Mesothelial cell of epicardium (in vitro differentiated cells): ENCODE measurements at places on chromosomes 2 and 18.
A peak's percentile ranks its signal among the peaks of the same experiment; 100 is the strongest.

- H3K4me1 ChIP-seq = no peaks in the 10 kb centered on the region
- peaks cover 3% of the 10 kb centered on the region for H3K36me3 ChIP-seq
- H3K4me3 ChIP-seq = no peak overlapping the region
- H3K27me3 ChIP-seq = peaks cover 55% of the 10 kb centered on the region
- H3K27ac ChIP-seq = no peak overlapping the region
These were observed 8.7 kb downstream of the CNRIP1 start for GRCh38 chr2:68311033-68311432.

GRCh38 chr18:23540867-23541266 lies 37.6 kb downstream of the RMC1 start:
- no peaks in the 10 kb centered on the region for H3K27me3 ChIP-seq
- peak overlapping the region; percentile 81 for H3K27ac ChIP-seq

- DNase-seq = no peak
- no peaks in the 10 kb centered on the region for H3K4me1 ChIP-seq
- no peaks in the 10 kb centered on the region for H3K27me3 ChIP-seq
- no peak overlapping the region for H3K27ac ChIP-seq
- H3K4me3 ChIP-seq = no peak overlapping the region
These were observed 234.0 kb upstream of the MGAT5 start for GRCh38 chr2:134019871-134020270.

DNA sequence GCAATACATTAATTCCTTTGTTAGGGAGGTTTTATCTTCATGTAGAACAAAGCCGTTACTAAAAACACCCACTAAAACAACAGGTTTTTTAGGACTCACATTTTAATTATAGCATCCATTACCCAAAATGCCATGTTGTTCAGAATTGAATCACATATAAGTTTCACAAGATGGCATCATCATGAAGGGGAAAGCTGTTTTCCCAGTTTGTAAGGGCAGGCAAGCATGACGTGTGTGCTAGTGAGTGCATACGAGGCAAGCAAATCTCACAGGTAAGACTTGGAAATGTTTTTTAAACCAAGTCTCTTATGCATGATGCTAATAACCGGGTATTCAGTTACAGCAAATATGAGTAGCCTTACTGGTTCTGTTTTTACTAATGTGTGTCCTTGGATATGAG lies 111.8 kb upstream of the NFATC1 start:
- no peak overlapping the region for H3K27ac ChIP-seq
- no peaks in the 10 kb centered on the region for H3K27me3 ChIP-seq
- H3K4me1 ChIP-seq = no peaks in the 10 kb centered on the region
- peaks cover 10% of the 10 kb centered on the region for H3K36me3 ChIP-seq
- DNase-seq = no peak
- H3K4me3 ChIP-seq = no peak overlapping the region

- peak overlapping the region; percentile 97 for H3K27ac ChIP-seq
- no peak for DNase-seq
- H3K4me3 ChIP-seq = peak overlapping the region; percentile 93
- H3K36me3 ChIP-seq = no peaks in the 10 kb centered on the region
- H3K27me3 ChIP-seq = no peaks in the 10 kb centered on the region
These were observed 1.4 kb downstream of the ASB3 start for GRCh38 chr2:53785366-53785765.

DNA sequence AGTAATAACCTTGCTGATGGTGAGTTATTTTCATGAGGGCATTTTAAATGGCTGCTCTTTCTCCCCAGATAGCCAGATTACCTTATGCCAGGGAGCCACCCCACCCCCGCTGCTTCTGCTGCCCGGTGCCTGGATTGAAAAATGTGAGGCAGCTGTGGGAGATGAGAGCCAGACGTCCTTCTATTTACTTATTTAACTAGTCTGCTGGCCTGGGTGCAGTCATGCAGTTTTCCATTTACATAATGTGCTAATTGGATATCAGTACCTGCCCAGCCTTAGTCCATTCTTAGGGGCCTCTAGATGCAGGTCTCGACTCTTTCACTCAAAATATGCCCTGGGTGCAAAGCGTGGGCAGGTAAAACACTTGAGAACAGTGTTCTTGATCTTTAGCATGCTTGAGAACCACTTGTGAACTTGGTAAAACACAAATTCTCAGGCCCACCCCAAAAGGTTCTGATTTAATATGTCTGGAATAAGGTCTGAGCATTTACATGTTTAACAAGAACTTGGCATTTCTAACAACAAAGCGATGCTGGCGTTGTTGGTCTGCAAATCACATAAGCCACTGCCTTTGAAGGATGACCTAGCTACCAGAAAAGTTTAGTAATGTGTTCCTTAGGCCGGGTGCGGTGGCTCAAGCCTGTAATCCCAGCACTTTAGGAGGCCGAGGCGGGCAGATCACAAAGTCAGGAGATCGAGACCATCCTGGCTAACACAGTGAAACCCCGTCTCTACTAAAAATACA lies 154.3 kb downstream of the NRP2 start:
- no peak overlapping the region for H3K4me3 ChIP-seq
- H3K36me3 ChIP-seq = peaks cover 5% of the 10 kb centered on the region
- no peak overlapping the region for H3K27ac ChIP-seq
- DNase-seq = no peak
- H3K4me1 ChIP-seq = peaks cover 38% of the 10 kb centered on the region

- DNase-seq = no peak
- no peak overlapping the region for H3K27ac ChIP-seq
- H3K4me3 ChIP-seq = no peak overlapping the region
- peaks cover 15% of the 10 kb centered on the region for H3K36me3 ChIP-seq
- peaks cover 18% of the 10 kb centered on the region for H3K4me1 ChIP-seq
These were observed 186.1 kb downstream of the CTIF start for GRCh38 chr18:48724939-48725338.

DNA sequence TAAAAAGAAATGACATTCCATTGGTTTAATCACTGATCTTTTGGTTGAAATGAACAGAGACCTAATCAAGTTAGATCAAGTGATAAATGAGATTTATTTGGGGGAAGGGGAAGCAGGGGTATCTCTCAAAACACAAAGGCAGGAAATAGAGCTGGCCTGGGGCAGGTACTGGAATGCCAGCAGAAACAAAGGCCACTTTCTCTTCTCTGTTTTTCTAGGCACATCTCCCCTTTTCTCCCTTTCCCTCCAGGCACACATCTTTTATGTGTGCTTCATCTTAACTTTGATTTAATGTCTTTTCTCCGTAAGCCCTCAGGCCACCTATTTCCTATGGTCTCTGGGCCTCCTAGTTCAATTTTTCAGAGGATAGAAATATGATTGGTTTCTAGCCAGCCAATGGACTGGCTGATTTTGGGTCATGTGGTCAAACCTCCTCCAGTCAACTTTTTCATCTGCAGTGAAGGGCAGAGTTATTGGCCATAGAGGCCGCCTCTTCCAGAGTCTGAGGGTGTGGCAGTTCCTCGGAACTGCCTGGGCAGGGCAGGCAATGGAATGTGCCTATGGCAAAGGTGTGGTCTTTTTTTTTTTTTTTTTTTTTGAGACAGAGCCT lies 58.9 kb upstream of the FAM136A start:
- no peak for DNase-seq
- no peak overlapping the region for H3K27ac ChIP-seq
- H3K4me1 ChIP-seq = no peaks in the 10 kb centered on the region
- H3K4me3 ChIP-seq = no peak overlapping the region

GRCh38 chr2:195238826-195239225 lies 418.2 kb upstream of the SLC39A10 start:
- peaks cover 5% of the 10 kb centered on the region for H3K4me1 ChIP-seq
- H3K27ac ChIP-seq = no peak overlapping the region
- H3K27me3 ChIP-seq = no peaks in the 10 kb centered on the region

DNA sequence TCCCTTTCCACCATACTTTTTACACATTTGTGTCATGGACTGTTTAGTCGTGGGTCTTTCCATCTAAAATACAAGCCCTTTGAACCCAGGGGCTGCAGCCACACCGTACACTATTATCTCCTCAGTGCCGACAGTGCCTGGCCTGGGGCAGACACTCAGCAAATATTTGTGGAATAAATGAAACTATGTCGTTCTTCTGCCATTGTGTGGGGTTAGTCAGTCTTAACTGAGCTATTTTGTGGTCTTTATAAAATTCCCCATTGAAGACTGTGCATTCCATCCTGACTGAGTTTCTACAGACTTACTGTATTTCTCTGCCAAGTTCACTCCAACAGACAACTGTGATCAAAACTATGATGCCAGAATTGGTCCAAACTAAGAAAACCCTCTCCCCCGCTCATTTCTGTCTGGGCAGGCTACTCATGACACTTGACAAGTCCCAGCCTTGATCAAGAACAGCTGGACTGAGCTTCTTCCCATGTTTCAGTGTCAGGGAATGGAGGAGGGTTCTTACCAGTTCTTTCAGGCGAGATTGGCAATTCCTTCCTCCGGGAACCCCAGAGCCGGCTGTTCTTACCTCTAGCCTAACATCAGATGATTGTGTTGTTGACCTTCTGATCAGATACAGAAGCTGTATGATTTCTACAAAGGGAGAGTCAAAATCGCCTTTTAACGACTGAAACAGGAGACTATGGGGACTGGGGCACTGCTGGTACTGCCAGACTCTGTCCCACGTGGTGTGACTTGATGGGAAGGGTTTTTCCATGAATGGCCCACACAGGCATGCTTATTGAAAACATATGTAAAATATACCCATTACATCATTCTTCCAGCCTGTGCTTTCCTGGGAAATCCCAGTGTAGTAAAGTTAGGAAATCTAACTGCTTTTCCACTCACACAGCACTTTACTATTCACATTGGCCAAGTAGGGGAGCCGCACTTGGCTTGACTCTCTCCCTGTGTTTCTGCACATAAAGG lies 77.4 kb upstream of the NPAS2 start:
- H3K4me1 ChIP-seq = peaks cover 8% of the 10 kb centered on the region
- no peaks in the 10 kb centered on the region for H3K36me3 ChIP-seq
- H3K27ac ChIP-seq = peak overlapping the region; percentile 93
- no peak for DNase-seq
- peaks cover 15% of the 10 kb centered on the region for H3K27me3 ChIP-seq

DNA sequence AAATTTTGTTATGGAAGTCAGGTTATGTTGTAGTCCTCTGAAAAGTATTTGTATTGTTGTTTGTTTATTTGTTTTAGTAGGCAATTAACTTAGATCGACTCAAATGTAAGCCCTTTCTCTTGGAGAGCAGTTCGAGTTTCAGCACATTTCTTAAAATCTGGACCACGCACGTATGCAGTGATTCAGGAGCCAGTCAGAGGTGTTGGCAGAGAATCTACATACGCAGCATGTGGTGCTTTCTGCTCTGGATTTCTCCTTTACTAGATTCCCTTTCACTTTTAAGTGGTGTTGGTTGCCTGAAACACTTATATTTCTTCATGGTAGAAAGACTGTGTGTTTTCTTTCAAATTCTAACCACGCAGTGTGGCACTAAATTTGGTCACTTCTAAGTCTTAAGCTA lies 773.9 kb upstream of the LRATD1 start:
- no peaks in the 10 kb centered on the region for H3K4me1 ChIP-seq
- no peak overlapping the region for H3K4me3 ChIP-seq

DNA sequence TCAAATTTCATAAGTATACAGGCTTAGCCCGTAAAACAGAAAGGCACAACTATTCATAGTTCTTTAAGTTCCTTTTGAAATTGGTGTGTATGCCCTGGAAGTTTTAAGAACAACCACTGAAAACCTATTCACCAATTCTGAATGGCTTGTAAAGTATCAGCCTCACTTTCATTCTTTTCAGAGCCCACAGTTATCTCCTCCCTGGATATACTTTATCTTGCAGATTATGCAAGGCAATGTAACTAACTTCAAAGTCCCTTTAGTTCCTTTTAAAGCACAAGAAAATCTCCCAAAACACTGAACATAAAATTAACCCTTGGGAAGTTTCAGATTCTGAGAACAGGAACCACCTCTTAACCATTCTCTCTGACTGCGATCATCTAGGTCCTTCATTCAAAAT lies 1.1 kb downstream of the STRN start:
- H3K4me3 ChIP-seq = peak overlapping the region; percentile 96
- H3K27me3 ChIP-seq = no peaks in the 10 kb centered on the region
- DNase-seq = no peak
- peaks cover 60% of the 10 kb centered on the region for H3K4me1 ChIP-seq

DNA sequence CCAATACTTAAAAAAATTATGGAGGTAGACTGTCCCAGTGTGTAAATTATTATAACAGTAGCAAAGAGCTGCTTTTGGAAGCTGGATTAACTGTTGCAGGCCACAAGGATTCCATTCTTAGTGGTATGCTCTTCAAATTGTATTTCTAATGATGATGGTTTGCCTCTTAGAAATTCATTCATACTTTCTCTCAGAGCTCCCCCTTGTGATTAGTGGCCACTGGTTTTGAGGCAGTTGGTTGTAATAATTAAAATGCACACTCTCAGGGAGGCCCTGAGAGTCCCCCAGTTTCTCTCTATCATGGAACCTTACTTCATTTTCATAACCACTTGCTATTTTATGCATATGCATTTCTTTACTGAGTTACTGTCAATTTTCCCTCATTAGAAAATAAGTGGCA lies 122.5 kb downstream of the PLA2R1 start:
- peaks cover 2% of the 10 kb centered on the region for H3K4me1 ChIP-seq
- no peak overlapping the region for H3K27ac ChIP-seq

GRCh38 chr18:35141077-35141476 lies 99.8 kb upstream of the ZNF397 start:
- DNase-seq = no peak
- no peaks in the 10 kb centered on the region for H3K4me1 ChIP-seq
- no peak overlapping the region for H3K4me3 ChIP-seq
- no peak overlapping the region for H3K27ac ChIP-seq
- peaks cover 6% of the 10 kb centered on the region for H3K36me3 ChIP-seq

DNA sequence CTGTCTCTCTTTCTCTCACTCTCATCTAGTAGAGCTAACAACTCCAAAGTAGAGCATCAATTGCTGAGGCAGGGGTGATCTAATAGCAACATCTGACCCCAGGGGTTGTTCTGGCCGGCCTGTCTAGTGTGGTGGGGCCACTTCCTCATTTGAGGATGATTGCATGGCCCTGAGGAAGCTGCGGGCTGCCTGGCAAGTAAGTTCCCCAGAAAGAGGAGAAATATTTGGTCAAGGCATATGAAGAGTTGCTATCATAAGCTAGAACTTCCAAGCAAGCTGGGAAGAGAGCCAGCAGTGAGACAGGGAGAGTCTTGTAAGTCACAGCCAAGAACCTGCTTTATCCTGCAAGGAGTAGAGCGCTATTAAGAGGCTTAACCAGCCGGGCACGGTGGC lies 50.8 kb upstream of the TMEM87B start:
- peaks cover 41% of the 10 kb centered on the region for H3K36me3 ChIP-seq
- H3K4me1 ChIP-seq = peaks cover 8% of the 10 kb centered on the region
- no peaks in the 10 kb centered on the region for H3K27me3 ChIP-seq
- H3K4me3 ChIP-seq = no peak overlapping the region
- no peak overlapping the region for H3K27ac ChIP-seq

DNA sequence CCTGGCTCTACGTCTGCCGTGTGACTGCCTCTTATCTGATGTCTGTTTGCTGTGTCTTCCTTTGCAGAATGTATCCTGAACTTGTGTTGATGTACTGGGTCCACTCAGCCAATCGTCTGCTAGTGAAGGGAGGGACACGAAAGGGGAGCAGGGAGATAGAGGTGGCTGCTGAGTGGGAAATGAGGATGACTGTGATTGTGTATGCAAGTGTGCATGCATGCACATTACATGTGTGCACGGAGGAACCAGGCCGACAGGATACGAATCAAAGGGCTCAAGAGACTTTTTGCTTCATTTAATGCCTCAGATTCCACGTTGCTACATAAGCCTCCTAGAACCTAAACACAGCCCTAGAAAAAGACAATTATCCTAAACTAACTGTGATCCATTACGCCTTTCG lies 111.2 kb downstream of the TFCP2L1 start:
- peaks cover 2% of the 10 kb centered on the region for H3K27me3 ChIP-seq
- DNase-seq = no peak
- H3K4me3 ChIP-seq = no peak overlapping the region
- no peak overlapping the region for H3K27ac ChIP-seq

- DNase-seq = no peak
- peak overlapping the region; percentile 100 for H3K27ac ChIP-seq
- no peaks in the 10 kb centered on the region for H3K27me3 ChIP-seq
These were observed 864 bp upstream of the XPO1 start for GRCh38 chr2:61538920-61539520.
